ENCODE measurements at places on chromosomes 6 and 20. TPM values are rescaled to one million over a fixed set of nuclear protein-coding genes. Genes with fewer than 3 reads are reported as not detected.

- no peak for DNase-seq
These were observed 95.7 kb downstream of the PRDM1 start for GRCh38 chr6:106181664-106182418.

- DNase-seq = no peak
These were observed 121.3 kb downstream of the VEGFA start for GRCh38 chr6:43891072-43891870.

DNA sequence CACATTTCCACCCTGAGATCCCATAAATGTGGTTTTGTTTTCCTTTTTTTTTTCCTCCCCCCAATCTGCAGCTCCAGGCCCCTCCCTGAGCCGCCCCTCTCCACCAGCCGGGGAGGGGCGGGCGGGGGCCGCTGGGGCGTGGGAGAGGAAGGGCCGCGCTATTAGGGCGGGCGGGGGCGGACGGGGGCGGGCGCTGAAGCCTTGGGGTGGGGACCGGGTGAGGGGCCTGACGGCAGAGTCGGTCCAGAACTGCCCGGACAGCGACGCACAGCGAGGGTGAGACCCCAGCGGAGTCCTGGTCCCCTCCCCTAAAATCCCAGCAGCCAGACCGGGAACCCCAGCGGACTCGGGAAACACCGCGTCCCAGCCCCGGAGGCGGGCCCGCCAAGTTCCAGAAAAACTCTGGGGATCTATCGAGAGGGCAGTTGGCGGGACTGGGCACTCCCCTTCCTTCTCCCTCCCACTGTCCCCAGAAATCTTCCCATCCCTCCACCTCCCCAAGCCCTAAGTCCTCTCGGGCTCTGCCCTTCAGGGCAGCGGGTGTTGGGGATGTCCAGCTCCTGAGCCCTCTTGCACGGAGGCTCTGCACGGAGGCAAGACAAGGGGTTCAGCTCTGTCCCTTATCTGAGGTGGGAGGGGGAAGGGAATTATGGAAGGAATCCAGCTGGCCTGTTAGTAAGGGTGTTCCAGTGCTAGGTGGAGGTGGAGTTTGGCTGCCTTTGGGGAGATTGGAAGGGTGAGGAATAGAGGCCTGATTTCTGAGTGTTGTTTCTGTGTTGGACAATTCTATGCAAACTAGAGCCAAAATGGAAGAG, at the start of gene PRICKLE4:
PRICKLE4 (plus strand) TSS at position 232 of the 815 bp plus-strand sequence. CDS start 2,692 bp downstream, outside the sequence.
- DNase-seq = peak; percentile 72

- peak; percentile 49 for DNase-seq
These were observed 6.6 kb upstream of the LPIN3 start for GRCh38 chr20:41334036-41334435.

DNA sequence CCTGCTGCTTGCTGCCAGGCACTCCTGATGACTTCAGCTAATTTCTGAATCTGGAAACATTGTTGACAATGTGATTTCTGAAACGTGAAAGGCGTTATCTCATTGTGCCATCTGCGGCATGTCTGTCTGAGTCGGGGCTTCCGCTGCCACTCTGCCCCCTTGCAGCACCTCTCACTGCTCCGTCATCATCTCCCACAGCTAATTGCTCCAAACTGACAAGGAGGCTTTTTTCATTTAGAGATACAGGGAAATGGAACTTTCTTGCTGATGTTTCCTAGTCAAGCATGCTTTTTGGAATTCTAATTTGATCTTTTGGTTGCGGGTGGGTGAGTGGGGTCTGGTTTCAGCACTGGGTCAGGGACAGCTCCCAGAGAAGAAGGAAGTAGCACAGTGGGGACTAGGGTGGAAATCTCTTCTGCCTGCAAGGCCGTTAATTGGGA, 233.5 kb downstream of the DHX35 start:
- DNase-seq = no peak

DNA sequence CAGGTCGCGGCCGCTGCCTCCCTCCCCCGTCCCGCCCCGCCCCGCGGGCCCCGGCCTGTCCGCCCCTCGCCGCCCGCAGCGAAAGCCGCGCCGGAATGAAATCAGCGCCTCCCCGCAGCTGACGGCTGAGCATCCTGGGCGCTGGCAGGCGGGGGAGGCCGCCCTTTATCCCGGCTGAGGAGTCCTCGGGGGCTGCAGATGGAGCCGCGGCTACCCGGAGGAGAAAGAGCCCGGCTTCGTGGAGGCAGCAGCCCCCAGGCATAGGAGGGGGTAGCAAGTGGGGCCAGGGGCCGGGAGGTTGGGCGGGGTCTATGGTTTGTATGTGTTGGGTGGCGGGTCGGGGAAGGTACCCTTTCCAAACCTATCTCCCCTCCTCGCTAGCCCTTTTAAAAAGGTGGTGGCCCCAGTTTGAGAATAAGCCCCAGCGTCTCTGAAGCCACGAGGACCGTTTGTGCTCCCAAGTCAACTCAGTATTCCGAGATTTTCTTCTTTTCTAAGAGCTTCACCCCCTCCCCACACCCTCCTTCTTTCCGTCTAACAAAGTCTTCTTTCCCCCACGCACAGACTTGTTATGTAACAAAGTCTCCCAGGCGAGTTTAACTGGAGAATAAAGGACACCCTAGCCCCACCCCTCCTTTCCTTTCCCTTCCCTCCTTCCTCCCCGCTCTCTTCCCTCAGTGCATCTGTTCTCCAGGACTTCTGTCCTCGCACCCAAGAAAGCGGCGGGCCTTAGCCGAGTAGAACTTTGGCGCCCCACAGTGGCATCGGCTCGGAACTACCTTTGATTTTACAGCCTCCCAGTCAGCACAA, 11.0 kb downstream of the POU3F2 start:
- DNase-seq = peak; percentile 82

GRCh38 chr6:20718705-20719653, 184.7 kb downstream of the CDKAL1 start:
- no peak for DNase-seq

DNA sequence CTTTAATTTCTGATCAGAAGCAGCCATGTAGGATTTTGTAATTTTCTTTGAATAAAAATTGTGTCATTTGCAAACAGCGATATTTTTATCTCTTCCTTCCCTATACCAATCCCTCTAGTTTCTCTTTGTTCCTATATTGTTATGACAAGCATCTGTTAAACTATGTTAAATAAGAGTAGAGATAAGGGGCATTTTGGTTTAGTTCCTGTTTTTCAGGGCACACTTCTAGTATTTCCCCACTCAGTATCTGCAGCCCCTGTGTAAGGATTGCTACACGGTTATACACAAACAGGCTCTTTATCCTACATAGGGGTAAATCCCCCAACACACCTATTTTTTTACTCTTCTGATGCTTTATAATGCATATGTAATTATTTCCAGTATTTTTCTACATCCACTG, 42.1 kb downstream of the TRERF1 start:
- DNase-seq = no peak

DNA sequence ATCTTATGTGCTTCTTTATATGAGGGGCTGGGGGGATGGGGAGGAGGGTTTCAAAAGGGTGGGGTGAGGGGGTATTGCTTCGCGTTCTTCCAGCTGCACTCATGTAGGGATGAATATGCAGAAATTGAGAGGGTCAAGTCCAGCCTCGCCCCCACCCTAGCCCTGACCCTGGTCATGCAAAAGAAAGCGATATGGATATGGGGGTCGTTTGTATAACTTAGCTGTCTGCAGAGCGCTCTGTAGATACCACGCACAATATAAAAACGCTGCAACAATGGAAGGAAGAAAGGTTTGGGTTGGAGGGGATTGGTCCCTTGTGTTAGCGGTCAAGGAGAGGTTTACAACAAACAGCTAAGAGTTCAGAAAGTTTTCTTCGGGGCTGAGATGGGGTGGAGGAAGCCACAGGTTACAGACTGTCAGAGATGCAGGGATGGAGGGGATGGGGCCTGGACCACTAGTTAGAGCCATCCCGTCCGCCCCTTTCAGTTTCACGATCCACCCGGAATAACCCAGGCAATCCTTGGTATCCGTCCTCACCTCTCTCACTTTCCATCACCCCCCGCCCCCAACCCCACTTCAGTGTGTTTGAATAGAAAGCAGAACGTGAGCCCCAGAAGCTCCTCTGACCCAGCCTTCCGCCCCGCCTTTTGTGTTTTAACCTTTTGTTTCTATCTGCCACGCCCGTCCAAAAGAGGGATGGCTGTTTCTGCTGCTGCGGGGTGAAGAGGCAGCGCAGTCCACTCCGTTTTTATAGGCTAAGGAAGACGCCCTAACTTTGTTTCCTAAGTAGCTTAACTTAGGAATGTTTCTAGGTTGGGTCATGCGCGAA, 73.5 kb downstream of the SOX4 start:
- DNase-seq = no peak

- DNase-seq = no peak
These were observed 13.8 kb upstream of the VIP start for GRCh38 chr6:152736687-152737273.

- peak; percentile 77 for DNase-seq
These were observed at the start of gene POU3F2 for GRCh38 chr6:98834060-98835031. Gene POU3F2 (plus strand): TSS chr6:98834574. CDS start chr6:98834874, 300 bp downstream.

- no peak for DNase-seq
These were observed 392.3 kb upstream of the CITED2 start for GRCh38 chr6:139766796-139767195.

GRCh38 chr6:113632220-113632864, 224.8 kb upstream of the MARCKS start:
- DNase-seq = no peak

DNA sequence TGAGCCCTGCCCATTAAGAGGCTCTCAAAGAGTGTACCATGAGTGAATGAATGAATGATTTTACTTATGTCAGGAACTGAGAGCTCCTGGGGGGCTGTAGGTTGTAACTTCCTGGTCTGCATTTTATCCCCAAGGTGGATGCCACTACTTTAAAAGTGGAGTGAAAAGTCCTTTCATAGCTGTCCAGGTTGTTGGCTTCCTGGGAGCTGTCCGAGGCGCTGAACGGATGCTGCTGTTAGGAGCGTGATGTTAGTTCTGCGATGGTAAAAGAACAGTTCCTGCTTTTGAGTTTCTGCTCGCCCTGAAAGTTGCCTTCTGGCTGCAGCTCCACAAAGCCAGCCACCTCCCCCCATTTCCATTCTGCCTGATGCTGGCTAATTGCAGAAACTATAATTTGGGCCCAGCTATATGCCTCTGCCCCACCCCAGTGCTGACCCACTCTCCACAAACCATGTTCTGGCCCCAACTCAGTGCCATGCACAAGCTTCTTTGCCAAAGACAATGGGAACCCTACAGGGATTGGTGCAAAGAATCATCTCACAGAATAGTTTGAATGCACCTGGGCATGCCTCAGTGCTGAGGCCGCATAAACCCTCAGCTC, 330.9 kb upstream of the CDH4 start:
- DNase-seq = no peak

- no peak for DNase-seq
These were observed 245.1 kb downstream of the MYLK4 start for GRCh38 chr6:2505624-2506023.

DNA sequence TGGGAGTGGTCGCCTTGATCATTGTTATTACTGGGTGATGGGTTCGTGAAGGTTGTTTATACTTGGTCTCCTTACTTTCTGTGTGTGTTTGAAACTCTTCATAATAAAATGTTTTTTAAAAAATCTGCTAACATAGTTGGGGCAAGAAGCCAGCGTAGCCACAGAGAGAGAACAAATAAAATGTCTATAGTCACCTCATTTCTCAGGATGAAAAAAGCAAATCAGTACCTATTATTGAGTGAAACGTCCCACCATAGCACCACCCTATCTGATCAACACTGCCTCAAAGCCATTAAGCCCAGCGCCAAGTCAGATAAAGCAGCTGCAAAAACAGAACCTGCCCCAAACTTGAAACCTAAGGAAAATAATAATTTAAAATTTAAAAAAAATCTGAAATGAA, 89.7 kb upstream of the TAB2 start:
- no peak for DNase-seq

- no peak for DNase-seq
These were observed 84.3 kb upstream of the TMEM30A start for GRCh38 chr6:75368864-75369402.

- no peak for DNase-seq
These were observed 109.1 kb downstream of the SASH1 start for GRCh38 chr6:148451690-148452089.

DNA sequence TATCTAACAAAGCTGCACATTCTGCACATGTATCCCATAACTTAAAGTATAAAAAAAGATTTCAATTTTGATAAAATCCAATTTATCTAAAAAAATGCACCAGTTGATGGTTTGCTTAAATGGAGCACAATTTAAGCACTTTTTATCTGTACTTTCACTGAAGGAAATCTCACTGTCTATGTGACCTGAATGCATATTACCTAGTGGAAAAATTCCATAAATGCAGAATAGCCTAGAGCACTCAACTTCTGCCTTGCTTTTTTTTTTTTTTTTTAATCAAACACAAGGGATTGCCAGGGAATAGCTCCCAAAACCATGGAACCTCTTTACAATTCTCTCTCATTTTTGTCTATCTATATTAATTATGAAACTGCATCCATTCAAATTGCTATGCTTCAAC, 80.4 kb downstream of the RFPL4B start:
- no peak for DNase-seq

DNA sequence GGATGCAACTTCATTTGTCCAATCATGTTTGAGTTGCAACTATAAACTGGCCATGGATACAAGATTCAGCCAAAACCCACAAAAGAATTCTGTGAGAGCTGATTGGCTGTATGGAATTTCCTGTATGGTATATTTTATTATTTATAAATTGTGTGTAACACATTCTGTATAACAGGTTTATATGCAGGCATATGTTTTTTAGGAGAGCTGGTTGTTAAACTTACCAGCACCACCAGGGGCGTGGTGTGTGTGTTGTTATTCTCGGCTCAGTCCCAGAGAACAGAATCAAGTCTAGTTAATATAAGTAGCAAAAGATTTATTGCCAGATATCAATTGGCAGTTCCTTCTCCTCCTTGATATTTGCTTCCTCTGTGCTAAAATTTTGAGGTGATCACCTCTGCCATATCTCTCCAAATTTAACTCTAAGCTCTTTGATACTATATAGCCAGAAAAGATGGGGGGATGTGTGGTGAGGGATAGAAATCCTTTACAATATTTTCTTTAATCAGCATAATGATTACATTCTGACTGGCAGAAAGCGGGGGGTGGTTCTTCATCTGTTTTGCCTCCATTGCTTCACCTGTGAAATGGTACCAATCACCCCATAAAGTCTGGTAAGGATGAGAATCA, 22.9 kb downstream of the CNBD2 start:
- DNase-seq = no peak

DNA sequence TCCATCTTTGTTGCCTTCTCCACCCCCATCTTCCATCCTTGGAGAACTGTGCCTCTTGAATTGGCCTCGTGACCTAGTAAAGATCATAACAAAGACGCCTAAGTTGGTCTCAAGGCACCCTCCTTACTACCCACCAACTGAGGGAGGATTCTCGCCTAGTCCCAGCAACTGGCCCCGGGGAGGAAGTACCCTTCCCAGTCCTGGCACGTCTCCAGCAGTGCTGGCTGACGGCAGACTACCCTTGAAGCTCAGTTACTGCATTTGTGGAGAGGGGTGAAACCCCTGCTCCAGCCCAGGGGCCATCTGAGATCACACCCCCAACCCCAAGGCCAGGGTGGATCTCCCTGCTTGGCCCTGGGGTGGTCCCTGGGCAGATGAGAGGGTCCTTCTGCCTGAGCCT, 2.1 kb upstream of the OSBPL2 start:
- no peak for DNase-seq

Gene CENPW
- polyA plus RNA-seq = 37.1 TPM

Gene PXDC1
- polyA plus RNA-seq = 9.0 TPM

Gene ROMO1
- 621 TPM for polyA plus RNA-seq

Gene PBOV1
- polyA plus RNA-seq = not detected

Gene ERVFRD-1
- polyA plus RNA-seq = 0.60 TPM

Gene SLC17A1
- polyA plus RNA-seq = not detected

Gene TMEM244
- polyA plus RNA-seq = not detected

Gene KIF25
- not detected for polyA plus RNA-seq

Gene UBD
- polyA plus RNA-seq = 4.8 TPM

Gene GJA1
- 3.0 TPM for polyA plus RNA-seq

Gene AIF1
- 114 TPM for polyA plus RNA-seq

All from sigmoid colon (tissue), 7 donors.